Naive B cell (primary cell): ENCODE measurements at places on chromosomes 7 and 10. TPM values are rescaled to one million over a fixed set of nuclear protein-coding genes. Genes with fewer than 3 reads are reported as not detected.

GRCh38 chr7:131328377-131329175 lies 900 bp downstream of the MKLN1 start:
- H3K27ac ChIP-seq = peak overlapping the region; percentile 98
- H3K4me1 ChIP-seq = peaks cover 48% of the 10 kb centered on the region
- H3K4me3 ChIP-seq = peak overlapping the region; percentile 100
- DNase-seq = no peak

DNA sequence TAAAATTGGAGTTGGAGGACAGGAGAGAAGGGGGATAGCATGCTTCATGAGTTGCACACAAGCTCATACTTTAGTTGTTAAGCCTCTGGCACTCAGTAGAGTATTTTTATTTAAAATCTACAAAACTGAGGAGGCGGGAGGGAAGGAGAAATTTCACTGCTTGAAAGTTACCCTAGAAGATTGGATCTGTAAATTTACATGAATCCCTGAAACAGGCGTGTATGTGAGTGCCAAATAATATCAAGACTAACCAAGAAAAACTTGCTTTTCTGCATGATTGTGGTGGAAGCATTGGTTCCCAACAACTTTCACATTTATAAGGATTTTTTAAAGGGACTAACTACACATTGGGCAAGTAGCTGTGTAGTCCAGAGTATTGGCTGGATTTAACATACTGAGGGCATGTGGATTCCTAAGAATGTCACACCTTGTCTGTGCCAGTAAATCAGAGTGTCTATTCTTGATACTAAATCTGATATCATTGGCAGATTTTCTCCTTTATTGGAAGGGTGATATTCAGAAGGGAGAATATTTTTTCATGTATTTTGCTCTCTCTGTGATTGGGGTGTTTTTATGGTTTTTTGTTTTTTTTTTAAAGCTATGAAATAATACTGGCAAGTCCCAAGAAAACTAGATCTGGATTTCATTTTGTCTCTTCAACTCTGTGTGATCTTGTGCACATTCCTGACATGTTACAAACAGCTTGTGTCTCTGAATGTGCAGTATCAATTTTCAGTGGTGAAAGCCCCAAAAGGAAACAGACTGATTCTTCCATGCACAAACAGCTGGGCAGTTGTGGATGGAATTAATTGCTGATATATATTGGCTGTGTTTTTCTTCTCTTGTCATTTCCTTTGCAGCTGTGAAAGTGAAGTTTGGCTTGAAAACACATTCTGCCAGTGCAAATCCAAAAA lies 67.2 kb downstream of the ADD3 start:
- H3K27ac ChIP-seq = peak overlapping the region; percentile 92
- H3K4me1 ChIP-seq = peaks cover 78% of the 10 kb centered on the region
- H3K36me3 ChIP-seq = peaks cover 7% of the 10 kb centered on the region
- peak overlapping the region; percentile 34 for H3K4me3 ChIP-seq

GRCh38 chr10:98258683-98259454 lies 9.1 kb downstream of the LOXL4 start:
- no peak for DNase-seq
- no peak overlapping the region for H3K27ac ChIP-seq
- H3K4me3 ChIP-seq = no peak overlapping the region
- H3K4me1 ChIP-seq = no peaks in the 10 kb centered on the region

GRCh38 chr10:130438861-130439260 lies 302.7 kb downstream of the GLRX3 start:
- no peaks in the 10 kb centered on the region for H3K36me3 ChIP-seq
- H3K4me1 ChIP-seq = no peaks in the 10 kb centered on the region
- DNase-seq = no peak
- no peaks in the 10 kb centered on the region for H3K27me3 ChIP-seq
- H3K4me3 ChIP-seq = no peak overlapping the region
- no peak overlapping the region for H3K27ac ChIP-seq

DNA sequence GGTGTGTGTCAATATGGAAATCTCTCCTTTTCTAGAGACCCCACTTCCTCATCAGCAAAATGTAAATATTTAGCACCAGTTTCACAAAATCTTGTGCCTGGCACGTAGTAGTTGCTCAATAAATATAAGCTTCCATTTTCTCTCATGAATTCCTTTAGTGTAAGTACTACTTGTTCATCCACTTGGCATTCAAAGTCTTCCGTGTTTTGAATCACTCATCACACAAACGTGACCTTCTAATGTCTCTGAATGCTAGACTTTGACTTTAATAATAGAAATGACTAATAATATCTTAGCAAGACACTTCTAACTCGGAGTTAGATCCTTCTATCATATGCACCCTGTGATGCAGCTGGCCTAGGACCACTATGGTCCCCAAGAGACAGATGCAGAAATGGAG lies 168.7 kb upstream of the ZNF32 start:
- no peak for DNase-seq
- H3K4me1 ChIP-seq = peaks cover 11% of the 10 kb centered on the region
- H3K27ac ChIP-seq = no peak overlapping the region
- no peaks in the 10 kb centered on the region for H3K36me3 ChIP-seq
- H3K4me3 ChIP-seq = no peak overlapping the region
- H3K27me3 ChIP-seq = no peaks in the 10 kb centered on the region

- no peak overlapping the region for H3K27ac ChIP-seq
- H3K36me3 ChIP-seq = no peaks in the 10 kb centered on the region
- no peaks in the 10 kb centered on the region for H3K4me1 ChIP-seq
- no peaks in the 10 kb centered on the region for H3K27me3 ChIP-seq
Measured at GRCh38 chr10:44056967-44057805, 327.7 kb downstream of the CXCL12 start.

GRCh38 chr7:7821517-7821916 lies 103.1 kb upstream of the RPA3 start:
- H3K4me1 ChIP-seq = peaks cover 45% of the 10 kb centered on the region
- H3K27me3 ChIP-seq = no peaks in the 10 kb centered on the region
- H3K27ac ChIP-seq = no peak overlapping the region
- H3K36me3 ChIP-seq = peaks cover 6% of the 10 kb centered on the region
- H3K4me3 ChIP-seq = no peak overlapping the region

DNA sequence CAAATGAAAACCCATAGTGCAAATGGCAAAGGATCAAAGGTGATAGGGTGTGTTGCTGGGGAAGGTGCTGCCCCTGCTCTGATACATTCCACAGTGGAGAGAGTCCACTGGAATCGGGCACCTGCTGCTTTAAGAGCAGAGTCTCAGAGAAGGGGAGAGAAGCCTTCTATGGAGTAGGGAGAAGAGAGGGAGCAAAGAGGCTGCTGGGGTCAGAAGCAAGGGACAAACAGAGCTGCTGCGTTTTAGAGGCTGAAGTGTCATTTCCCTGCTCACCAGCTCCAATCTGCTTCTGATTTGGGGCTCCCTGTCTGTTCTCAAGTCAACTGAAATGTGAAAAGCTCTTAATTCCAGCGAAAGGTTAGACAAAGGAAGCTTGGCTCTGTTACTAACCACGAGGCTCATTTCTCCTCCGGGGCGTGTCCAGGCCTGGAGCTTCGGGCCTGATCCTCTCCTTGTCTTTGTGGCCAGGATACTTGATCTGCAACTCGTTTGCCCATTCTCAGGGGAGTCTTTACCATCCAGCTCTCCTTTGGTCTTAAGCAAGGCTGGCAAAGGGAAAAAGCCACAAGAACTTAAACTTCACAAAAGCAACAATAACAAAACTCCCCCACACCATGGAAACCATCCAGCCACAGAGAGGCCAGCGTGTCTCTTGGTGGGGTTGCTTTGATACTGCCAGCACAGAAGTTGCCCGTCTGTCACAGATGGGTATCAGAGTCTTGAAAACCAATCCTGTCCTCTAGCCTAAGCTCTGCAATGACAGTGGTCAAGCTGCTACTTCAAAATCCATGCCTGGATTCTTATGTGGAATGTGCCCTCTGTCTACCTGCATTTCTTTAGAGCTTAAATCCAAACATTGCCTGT lies 692.6 kb downstream of the SUGCT start:
- no peak overlapping the region for H3K4me3 ChIP-seq
- no peak for DNase-seq
- H3K4me1 ChIP-seq = no peaks in the 10 kb centered on the region
- no peaks in the 10 kb centered on the region for H3K27me3 ChIP-seq
- H3K36me3 ChIP-seq = no peaks in the 10 kb centered on the region
- no peak overlapping the region for H3K27ac ChIP-seq

DNA sequence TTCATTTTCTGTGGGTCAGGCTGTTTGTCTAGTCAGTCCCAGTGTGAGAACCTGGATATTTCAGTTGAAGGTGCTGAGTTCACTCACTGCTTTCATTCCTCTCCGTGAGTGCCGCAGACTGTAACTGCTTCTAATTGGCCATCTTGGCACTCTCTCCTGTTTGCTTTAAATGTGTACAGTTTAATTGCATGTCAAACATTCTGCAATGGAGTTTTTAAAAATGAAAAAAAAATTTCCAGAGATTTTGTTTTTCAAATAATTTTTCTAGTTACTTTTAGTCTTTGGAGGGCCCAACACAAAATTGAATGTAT lies 87.8 kb downstream of the CCSER2 start:
- H3K27ac ChIP-seq = no peak overlapping the region
- no peak for DNase-seq
- peaks cover 71% of the 10 kb centered on the region for H3K36me3 ChIP-seq
- peaks cover 4% of the 10 kb centered on the region for H3K4me1 ChIP-seq
- no peak overlapping the region for H3K4me3 ChIP-seq
- H3K27me3 ChIP-seq = no peaks in the 10 kb centered on the region

GRCh38 chr10:96513305-96513697 lies 425 bp downstream of the TLL2 start:
- H3K4me1 ChIP-seq = peaks cover 31% of the 10 kb centered on the region
- peak overlapping the region; percentile 21 for H3K27ac ChIP-seq
- no peaks in the 10 kb centered on the region for H3K36me3 ChIP-seq
- peak; percentile 55 for DNase-seq
- peaks cover 20% of the 10 kb centered on the region for H3K27me3 ChIP-seq
- H3K4me3 ChIP-seq = peak overlapping the region; percentile 86

- no peaks in the 10 kb centered on the region for H3K4me1 ChIP-seq
- no peak overlapping the region for H3K4me3 ChIP-seq
- H3K36me3 ChIP-seq = no peaks in the 10 kb centered on the region
- no peak overlapping the region for H3K27ac ChIP-seq
Measured at GRCh38 chr7:25759748-25760147, 392.2 kb upstream of the NFE2L3 start.

DNA sequence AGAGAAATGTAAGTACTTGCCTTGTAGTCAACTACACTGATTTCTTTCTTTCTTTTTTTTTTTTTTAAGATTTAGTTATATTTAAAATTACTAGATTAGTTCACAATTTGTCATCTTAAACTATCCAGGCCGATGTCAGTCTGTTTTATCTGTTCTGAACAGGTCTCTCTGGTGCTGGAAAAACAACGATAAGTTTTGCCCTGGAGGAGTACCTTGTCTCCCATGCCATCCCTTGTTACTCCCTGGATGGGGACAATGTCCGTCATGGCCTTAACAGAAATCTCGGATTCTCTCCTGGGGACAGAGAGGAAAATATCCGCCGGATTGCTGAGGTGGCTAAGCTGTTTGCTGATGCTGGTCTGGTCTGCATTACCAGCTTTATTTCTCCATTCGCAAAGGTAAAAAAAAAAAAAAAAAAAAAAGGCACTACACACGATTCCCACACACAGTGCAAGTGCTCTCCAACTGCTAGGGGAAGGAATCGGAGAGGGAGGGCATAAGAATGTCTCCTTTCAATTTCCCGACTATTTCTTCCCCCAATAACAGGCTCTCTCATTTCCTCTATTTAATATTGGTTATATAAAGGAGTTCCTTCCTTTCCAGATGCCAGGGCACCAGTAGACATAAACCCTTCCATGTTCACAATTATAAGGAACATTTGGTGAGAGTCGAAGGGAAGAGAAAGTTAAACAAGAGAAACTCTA lies 53.4 kb downstream of the PAPSS2 start:
- H3K4me1 ChIP-seq = no peaks in the 10 kb centered on the region
- peaks cover 6% of the 10 kb centered on the region for H3K27me3 ChIP-seq
- no peaks in the 10 kb centered on the region for H3K36me3 ChIP-seq
- no peak overlapping the region for H3K4me3 ChIP-seq
- H3K27ac ChIP-seq = no peak overlapping the region
- DNase-seq = no peak

DNA sequence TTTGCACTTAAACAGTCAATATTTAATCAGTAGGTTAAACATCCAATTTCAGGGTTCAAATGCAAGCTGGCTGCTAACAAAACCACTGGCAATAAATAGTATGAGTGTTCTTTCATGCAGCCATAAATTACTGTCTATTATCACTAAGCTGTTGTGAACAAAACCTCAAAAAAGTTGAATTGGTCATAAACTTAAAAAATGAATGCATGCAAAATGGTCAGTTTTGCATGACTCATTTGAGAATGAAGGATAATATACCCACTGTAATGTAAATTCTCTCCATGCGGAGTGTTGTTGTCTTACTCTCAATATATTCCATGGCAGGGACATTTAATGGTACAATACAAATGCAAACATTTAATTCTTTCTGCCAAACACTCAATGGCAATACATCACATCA lies 226.4 kb downstream of the MAGI2 start:
- no peak for DNase-seq
- no peaks in the 10 kb centered on the region for H3K36me3 ChIP-seq
- no peaks in the 10 kb centered on the region for H3K4me1 ChIP-seq
- H3K4me3 ChIP-seq = no peak overlapping the region
- H3K27ac ChIP-seq = no peak overlapping the region

DNA sequence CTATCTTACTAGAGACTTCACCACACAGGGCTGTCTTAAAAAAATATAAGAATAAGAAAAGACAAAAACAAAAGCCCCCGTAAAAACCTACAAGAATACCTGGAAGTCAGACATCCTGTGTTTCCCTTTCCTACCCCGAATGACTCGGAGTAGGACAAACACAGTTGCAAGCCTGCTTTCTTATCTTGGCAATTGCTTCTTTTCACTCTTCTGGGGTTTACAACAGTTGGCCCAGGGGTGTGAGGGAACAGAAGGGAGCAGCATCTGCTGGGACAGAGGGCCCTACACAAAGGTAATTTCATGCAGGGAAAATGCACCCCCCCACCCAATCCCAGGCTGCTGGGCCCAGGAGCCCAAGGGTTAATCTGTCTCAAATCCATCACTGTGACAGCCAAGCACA lies 220.6 kb downstream of the ARHGAP12 start:
- H3K27me3 ChIP-seq = no peaks in the 10 kb centered on the region
- H3K4me3 ChIP-seq = peak overlapping the region; percentile 80
- peak overlapping the region; percentile 86 for H3K27ac ChIP-seq
- H3K36me3 ChIP-seq = peaks cover 21% of the 10 kb centered on the region
- DNase-seq = no peak
- peaks cover 53% of the 10 kb centered on the region for H3K4me1 ChIP-seq

- no peak for DNase-seq
- peak overlapping the region; percentile 98 for H3K27ac ChIP-seq
- H3K36me3 ChIP-seq = no peaks in the 10 kb centered on the region
- peak overlapping the region; percentile 92 for H3K4me3 ChIP-seq
- H3K4me1 ChIP-seq = peaks cover 40% of the 10 kb centered on the region
Measured at GRCh38 chr7:155296788-155297516, 726 bp upstream of the INSIG1 start.

The NPFFR1 gene
- not detected for polyA plus RNA-seq

The TIMM23 gene
- polyA plus RNA-seq = 60.0 TPM

The SAMD8 gene
- 15.5 TPM for polyA plus RNA-seq

The TFAM gene
- 65.4 TPM for polyA plus RNA-seq

The DENND2A gene
- polyA plus RNA-seq = not detected

The ATG9B gene
- polyA plus RNA-seq = 7.6 TPM

The ACTR3C gene
- polyA plus RNA-seq = 1.3 TPM

The PLA2G12B gene
- polyA plus RNA-seq = not detected

The FKBP6 gene
- not detected for polyA plus RNA-seq

The PHKG1 gene
- 0.44 TPM for polyA plus RNA-seq
